Activated T-helper 9 cell treated with anti-CD3 and anti-CD28 coated beads, Interleukin-2, amount 50 U/mL, for 16 hours (primary cell): ENCODE measurements at places on chromosomes 1 and 21.

DNA sequence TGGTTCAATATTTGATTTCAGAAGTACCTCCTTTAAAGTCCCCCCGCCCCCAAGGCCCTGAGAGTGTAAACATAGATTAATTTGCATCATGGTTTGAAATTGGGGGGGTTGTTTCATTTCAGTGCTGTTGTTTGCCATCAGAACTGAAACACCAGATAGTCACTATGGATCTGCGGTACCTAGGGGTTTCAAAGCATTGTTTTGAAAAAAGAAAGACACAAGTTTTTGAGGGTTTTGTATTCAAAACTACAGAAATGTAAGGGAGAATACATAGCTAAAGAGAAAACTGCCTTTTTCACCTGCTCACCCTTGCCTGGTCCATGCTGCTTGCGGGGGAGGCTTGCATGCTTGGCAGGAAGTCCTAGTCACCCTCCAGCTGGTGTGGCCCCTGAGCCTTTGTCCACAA is 59.3 kb downstream of the ACP6 start:
- no peak for DNase-seq

DNA sequence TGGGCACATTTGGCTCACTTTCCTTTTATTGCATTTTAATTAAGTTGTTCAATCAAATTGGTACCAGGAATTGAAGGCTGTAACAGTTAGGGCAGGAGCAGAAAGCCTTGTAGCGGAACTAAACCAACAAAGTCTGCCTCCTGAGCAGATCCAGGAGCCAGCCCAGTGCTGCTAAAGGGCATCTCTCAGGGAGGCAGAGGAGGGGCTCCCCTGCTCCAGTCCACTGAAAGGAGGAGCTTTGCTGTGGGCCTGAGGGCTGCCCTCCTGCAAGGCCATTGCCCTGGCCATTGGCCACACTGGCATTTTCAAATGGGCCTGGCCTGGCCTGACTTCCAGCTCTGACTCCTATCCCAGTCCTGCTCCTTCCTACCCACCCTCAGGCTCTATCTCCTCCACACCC is 3.7 kb upstream of the TRABD2B start:
- no peak for DNase-seq

DNA sequence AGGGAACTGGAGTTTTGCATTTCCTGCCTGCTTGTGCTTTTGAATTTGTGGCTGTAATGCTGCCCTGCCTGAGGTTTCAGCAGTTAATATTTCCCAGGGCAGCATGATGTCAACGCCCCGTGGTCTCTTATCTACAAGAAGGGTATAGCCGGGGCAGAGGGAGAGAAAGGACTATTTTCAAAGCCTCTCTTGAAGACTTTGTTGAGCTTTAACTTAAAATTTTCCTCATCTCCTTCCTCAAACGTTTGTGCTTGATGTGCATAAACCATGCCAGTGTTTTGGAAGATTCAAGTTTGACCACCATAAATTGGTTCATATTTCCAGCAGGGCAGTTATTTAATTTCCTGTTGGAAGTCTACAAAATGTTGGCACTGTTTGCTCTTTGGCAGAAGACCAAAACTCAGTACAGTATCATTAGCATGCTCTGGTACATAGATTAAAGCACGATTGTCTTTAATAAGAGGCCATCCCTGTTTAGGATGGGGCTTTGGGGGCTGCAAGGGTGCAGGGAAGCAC is 43.4 kb downstream of the ROR1 start:
- no peak for DNase-seq

DNA sequence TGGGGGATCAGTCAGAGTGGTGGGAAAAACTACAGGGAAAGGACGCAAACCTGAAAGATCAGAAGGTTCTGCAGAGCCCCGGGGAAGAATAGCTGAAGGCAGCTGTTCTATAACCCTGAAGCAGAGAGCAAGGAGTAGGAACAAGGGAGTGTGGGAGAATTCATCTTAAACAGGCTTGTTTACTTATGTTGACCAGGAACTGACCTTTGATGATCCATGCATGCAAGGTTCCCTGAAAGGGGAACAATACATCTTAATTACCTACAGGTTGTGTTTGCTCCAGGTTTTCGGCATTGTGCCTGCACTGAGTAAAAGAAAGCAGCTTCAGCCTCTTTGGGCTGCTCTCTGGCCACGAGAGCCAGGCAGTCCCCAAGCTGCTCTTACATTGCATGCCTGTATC is 18.7 kb upstream of the FAM43B start:
- DNase-seq = no peak

DNA sequence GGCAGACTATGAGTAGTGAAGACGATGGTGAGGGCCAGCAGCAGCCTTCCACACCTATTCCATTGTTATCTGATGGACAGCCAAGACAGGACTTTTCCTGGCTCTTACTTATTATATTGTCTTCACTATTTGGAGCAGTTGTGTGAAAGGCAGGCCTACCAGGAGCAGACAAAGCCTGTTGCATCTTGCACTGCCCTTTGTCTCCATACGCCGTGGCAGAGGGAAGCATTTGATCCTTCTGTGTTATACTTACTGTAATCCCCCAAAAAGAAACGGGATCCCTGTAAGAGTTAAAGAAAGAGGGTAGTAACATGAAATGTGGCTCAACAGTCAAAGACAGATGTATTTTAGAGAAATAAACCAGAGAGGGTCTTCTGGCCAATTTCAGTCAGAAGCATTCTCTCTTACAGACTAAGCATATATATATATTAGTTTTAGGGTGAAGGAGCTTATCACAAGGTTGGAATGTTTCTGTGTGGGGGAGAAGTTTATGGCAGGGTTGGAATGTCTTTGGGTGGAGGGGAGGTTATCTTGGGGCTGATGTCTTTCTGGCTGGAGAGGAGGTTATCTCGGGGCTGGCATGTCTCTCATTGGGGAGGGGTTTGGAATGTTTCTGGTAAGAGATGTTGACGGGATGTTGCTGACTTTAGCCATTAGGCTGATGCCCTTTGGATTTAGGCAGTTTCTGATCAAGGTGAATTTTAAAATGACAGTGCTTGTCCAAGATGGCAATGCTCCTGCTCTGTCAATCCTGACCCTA is 23.4 kb upstream of the HSD3B1 start:
- DNase-seq = no peak

DNA sequence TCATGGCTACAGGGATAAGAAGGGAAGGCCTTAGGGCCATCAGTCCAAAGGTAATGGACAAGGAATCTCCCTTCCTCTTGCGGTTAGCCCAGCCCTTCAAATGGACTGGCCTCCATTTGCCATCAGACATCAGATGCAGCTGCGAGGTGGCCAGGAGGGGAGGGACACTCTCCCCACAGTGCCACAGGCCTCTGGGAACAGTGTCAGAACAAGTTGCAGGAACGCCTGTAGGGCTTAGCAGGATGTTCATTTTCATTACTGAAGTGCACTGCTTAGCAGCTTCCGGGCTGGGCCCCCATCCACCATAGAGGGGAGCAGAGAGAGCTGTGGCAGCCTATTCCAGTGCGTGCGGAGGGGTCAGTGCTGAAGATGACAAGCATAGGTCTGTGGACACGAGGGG is 127.5 kb downstream of the GALNT2 start:
- DNase-seq = no peak

DNA sequence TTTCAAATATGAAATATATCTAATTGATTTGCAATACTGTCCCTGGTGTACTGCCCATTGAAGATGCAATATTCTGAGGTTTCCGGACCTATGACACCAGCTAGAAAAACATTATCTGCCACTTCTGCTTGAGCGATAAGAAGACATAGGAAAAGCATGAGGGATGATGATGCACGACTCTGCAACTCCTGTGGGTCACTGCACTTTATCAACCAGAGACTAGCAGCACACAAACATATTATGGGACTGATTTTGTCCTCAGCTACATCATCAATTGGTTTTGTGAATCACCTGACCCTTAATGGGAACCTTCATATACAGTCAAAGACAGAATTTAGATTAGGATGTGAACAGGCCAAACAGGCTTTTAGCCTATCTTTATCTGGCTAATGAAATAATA is 13.8 kb upstream of the KCNA3 start:
- no peak for DNase-seq

DNA sequence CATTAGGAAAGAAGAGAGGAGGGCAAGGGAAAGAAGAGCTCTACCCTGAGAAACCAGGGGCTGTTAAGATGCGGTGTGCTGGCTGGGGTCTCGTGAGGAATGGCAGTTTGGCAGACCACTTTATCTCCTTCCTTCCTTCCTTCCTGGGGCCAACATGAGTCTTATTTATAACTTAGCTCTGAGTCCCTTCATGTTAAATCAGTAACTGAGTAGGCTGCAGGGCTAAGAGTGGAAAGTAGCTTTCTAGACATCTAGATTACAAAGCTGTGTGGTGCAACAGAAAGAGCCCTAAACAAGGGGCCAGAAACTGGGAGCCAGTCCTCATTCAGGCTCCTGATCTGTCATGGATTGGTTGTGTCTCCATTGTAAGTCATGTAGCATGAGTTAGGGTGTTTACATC is 135.4 kb upstream of the DUSP10 start:
- no peak for DNase-seq

DNA sequence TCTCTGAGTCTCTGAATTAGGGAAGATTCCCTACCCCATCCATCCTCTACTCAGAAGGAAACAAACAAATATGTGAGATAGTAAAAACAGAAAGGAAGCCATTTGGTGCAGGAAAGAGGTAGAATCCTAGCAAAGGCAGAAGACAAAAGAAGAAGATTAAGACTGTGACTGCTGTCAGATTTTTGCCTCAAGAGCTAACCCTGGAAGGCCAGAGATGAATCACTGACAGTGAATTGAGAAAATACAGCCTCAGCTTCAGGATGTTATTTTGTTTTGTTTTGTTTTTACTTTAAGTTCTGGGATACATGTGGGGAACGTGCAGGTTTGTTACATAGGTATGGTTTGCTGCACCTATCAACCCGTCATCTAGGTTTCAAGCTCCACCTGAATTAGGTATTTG is 31.7 kb downstream of the DSTYK start:
- no peak for DNase-seq
